Left cardiac atrium (tissue), 4 donors: ENCODE measurements at places on chromosomes 11 and 22. TPM values are rescaled to one million over a fixed set of nuclear protein-coding genes. Genes with fewer than 3 reads are reported as not detected.
A peak's percentile ranks its signal among the peaks of the same experiment; 100 is the strongest.

DNA sequence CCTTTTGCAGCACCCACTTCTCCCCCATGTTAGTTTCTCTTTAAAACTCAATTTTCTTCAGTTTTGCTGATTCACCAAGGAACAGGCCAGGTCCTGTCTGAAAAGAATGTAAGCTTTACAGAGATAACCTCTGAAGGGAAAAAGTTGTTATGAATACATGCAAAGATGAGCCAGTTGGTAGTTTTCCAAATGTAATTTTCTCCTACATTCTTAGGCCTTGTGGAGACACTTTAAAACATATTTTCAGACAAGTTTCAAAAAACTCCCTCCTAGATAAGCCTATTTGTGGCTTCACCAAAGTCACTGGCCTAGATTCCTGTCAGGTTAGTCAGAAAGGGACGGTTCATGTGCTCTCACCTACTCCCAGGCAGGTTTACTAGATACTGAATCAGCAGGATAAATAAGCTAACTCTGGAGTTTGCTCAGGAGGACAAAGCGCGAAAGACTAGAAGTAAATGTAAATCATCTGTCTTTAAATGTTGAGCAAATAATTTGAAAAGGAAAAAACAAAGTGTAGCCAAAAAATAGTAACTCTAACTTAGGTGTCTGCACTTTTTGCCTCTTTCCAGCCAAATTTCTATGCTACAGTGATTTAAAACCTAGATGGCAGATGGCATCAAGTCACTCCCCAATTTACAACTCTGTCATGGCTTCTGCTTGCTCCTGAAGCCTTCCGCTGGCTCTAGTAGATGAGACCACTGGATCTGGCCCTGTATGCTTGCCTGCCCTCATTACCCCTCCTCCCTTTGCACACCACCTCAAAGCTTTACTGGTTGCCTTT, 4.9 kb upstream of the ATP6V1E1 start:
- no peak for DNase-seq

DNA sequence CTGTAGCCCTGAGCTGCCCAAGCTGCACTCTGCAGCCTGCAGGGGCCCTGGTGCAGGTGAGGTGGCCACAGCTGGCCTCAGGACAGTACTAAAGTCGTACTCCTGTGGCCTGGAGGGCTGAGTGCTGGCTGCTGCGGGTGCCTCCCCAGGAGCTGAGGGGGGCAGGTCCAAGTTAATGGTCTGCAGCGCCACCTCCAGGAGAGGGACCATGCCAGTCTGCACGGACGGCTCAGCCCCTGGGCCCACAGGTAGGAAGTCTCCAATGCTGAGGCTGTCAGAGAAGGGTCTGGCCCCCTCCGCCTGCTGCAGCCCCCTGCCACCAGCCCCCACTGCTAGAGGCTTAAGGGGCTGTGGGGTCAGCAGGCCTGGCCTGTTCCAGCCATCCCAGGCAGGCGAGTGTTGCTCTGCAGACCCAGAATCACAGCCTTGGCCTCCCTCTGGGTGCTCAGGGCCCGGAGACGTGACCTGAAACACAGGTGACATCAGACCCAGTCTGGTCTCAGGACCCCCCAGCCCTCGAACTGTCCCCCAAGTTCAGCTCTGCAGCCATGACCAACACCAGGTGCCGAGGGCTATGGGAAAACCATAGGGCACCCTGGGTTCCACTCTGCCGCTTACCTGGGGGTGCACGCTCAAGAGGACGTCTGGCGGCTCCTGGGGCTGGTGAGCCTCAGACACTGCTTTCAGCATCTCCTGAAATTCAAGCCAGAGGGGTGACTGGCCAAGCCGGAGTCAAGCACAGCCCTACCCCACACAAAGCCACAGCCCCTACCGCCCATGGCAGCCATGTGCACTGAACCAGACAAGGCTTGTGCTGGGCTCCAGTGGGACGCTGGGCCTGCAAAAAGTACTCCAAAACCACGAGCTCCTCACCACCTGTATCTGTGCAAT, 20.8 kb downstream of the SELENOO start:
- no peak for DNase-seq

- no peak for DNase-seq
These were observed 145.0 kb upstream of the GRK3 start for GRCh38 chr22:25419247-25420113.

- no peak for DNase-seq
These were observed 28.7 kb downstream of the LGR4 start for GRCh38 chr11:27443746-27444507.

GRCh38 chr22:44729391-44730021, 22.9 kb upstream of the ARHGAP8 start:
- peak; percentile 71 for DNase-seq

DNA sequence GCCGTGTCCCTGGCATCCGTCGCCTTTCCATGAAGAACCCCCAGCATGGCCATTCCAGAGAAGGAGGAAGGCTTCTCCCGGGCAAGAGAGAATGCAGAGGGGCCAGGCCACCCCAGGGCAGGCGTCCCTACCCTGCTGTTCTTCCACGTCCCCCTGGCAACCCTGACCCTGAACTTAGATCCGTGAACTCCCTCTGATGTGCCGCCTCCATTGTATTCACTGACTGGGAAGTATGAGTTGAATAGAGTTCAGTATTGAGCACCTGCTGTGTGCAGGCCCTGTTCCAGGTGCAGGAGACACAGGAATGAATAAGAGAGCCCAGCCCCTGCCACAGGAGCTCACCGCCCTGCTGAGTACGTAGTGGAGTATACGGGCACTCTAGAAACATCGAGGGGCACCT, 29.1 kb upstream of the RELT start:
- DNase-seq: no peak

DNA sequence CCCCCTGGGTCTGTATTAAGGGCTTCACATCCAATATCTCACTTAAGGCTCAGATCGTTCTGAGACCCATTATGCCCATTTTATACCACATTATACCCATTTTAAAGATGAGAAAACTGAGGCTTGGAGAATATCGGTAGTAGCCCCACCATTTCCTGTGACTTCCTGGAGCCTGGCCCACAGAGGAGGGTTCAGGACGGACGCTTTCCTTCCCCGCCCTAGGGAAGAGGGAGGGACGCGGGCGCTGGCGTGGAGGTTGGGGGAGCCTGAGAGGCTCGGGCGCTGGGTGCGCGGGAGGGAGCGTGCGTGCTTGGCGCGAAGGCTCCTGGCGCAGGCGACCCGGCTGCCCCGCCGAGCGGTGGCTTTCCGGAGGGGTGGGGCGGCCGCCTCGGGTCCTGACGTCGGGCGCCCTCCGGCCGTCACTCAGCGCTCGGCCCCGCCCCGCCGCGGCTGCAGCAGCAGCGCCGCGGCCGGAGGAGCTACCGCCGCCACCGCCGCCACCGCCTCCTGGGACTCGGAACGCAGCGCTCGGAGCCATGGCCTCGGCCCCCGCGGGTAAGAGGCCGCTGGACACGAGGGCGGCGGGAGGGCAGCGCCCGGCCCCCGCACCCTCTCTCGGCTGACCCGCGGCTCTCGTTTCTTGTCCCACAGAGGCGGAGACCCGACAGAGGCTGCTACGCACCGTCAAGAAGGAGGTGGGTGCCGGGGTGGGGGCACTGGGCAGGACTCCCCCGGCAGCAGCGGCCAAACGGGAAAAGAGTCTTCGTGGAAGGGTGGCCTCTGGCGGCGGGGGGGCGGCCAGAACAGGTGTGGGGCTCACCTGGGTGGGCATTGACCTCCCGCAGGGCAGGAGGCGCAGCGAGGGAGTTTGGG, at the start of gene SGSM1:
TSS of gene SGSM1 (plus strand) at position 422 of the 873 bp plus-strand sequence. CDS start at position 537, 115 bp downstream.
- peak; percentile 89 for DNase-seq

Gene OR10A2
- total RNA-seq: not detected

Gene TRPT1
- 59.6 TPM for total RNA-seq

Gene OR8J1
- total RNA-seq: not detected
